RPMI7951 (cell line): ENCODE measurements at places on chromosomes 6 and 20. TPM values are rescaled to one million over a fixed set of nuclear protein-coding genes. Genes with fewer than 3 reads are reported as not detected.

The TNFRSF6B gene
- 0.36 and 1.1 TPM in 2 replicates for total RNA-seq

The MLN gene
- not detected in 2 replicates for total RNA-seq

The RNF217 gene
- 8.0 and 10.3 TPM in 2 replicates for total RNA-seq

The TBXT gene
- total RNA-seq: not detected in 2 replicates

The RIMS4 gene
- total RNA-seq: not detected in 2 replicates

The COL21A1 gene
- total RNA-seq: 0.39 and 0.48 TPM in 2 replicates
